ENCODE measurements at places on chromosomes 4 and X.

- DNase-seq: no peak
Measured at GRCh38 chrX:36534900-36535299, 473.3 kb upstream of the FAM47C start.

DNA sequence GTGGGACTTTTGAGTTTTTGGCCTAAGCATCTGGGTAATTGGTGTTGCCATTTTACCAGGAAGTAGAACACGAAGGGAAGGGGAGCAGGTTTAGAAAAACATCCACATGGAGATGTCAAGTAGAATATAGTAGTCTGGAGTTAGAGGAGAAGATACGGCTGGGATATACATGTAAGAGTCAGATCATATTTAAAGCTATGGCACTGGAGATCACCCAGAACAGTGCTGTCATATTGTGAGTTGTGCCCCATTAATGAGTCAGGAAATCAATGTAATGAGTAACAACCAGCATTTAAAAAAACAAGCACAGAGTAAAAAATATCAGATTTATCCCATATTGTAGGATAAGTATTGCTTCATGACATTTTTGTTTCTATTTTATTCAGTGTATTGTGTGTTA lies 4.2 kb downstream of the GSTCD start:
- no peak for DNase-seq

GRCh38 chr4:65559270-65559669 lies 111.0 kb downstream of the EPHA5 start:
- no peak for DNase-seq

- no peak for DNase-seq
Measured at GRCh38 chr4:71449040-71449439, 110.2 kb downstream of the SLC4A4 start.

- DNase-seq: no peak
Measured at GRCh38 chr4:125313989-125314667, 627 bp upstream of the FAT4 start.

DNA sequence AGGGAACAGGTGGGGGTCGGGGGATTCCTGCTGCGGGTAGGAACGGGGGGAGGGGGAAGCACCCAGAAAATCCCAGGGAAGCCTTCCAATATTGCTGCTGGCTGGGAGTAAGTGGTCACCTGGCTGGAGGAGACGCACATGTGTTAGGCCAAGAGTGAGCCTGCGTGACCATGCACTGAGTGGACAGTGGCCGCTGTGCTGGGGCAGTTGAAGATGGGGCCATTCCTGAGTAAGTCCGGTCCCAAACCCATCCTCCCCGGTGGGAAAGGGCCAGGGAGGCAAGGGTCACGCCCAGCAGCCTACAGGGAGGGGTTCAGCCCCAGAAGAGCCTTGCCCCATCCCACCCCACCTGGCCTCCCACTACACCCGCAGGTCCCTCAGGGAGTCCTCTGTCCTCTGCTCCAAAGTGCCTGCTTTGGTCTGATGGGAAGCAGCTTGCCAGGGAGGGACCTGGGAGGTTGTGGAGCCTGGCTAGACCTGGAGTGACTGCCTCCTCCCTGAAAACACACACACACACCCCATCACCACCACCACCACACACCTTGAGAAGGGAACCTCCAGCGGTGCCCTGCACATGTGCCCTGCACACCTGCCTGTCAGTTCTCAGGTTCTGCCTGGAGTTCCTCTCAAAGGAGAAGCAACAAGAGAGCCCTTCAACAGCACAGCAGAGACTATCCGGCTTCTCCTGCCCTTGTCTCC lies 6.1 kb downstream of the L1CAM start:
- no peak for DNase-seq
